ENCODE measurements at places on chromosomes 11 and 22.

- DNase-seq = no peak
These were observed 87.5 kb downstream of the TIMP3 start for GRCh38 chr22:32888976-32889375.

GRCh38 chr11:10856689-10857458, 979 bp downstream of the ZBED5 start:
- DNase-seq = no peak

- DNase-seq = no peak
These were observed 57.6 kb upstream of the RTL6 start for GRCh38 chr22:44555597-44555996.

DNA sequence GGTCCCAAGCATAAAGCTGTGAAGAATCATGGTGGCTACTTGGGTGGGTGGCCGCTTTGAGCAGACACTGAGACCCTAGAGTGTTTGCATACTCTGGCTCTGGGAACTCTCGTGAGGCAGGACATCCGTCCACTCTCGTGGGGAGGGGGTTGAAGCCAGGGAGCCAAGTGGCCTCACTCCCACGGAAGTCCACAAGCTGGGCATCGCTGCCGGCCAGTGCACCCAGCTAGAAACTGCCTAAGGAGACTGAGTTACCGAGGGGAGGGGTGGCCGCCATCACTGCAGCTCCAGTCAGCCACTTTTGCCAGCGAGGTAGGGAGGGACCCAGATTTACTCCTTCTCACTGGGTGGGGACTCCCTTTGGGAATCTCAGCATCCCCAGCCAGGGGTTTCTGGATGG, 20.5 kb downstream of the MRGPRX2 start:
- no peak for DNase-seq

GRCh38 chr22:39028281-39028680, 7.4 kb downstream of the APOBEC3D start:
- DNase-seq = no peak

GRCh38 chr11:64084146-64084950, 48.6 kb downstream of the FLRT1 start:
- no peak for DNase-seq

GRCh38 chr11:128198216-128198772, 389.1 kb downstream of the ETS1 start:
- DNase-seq = no peak

- no peak for DNase-seq
These were observed 25.5 kb downstream of the KCNJ1 start for GRCh38 chr11:128841461-128842072.

- DNase-seq = no peak
These were observed 18.0 kb upstream of the CHST1 start for GRCh38 chr11:45683271-45684058.

DNA sequence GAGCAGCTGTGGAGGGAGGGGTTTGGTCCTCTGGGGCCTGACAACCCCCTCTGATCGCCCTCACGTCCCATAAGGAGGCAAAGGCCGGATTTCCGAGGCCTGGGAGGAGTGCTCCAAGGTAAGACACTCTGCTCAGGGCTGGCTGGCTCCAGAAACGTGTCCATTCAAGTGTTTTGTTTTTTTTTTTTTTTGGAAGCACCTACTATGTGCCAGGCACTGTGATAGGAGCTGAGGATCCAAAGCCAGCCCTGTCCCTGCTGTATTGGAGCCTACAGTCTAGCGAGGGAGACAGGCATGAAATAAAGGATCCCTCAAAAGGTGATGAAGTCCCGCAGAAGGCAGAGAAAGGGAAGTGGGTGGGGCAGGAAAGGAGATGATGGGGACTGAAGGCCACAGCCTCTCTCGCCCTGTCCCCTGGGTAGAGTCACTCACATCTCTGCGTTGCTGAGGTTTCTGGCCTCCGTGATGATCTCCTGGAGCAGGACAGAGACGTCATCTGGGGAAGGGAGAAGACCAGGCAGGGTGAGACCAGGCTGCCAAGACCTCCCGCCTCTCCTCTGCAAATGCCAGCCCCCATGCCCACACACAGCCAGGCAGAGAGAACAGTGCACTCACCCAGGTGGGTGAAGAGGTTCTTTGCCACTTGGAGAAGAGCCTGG, 89.2 kb downstream of the PDE2A start:
- no peak for DNase-seq

DNA sequence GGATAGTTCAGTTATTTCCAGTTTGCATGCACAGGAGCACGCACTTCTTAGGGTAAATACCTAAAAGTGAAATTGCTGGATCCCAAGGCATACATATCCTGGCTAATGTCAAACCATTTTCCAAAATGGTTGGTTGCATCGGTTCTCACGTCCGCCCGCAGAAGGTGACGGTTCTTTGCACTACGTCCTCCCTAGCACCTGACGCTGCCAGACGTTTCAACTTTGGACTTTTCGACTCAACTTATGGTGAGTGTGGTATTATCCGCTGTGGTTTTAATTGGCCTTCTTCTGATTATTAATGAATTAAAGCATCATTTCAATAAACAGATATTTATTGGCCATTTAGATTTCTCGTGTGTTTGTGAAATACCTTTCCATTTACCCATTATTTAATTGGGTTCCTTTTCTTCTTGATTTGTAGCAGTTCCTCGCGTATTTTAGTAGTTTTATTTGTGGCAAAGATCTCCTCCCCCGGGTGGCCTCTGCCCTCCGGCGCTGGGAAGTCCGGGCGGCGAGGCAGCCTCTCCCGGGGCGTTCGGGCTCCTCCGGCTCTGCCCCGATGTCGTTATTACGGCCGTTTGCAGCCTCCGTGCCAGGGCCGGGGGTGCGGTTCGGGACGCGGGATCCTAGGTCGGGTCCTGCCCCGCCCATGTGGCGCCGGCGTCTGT, at the start of gene JHY:
Gene JHY (plus strand): TSS at position 571 of the 668 bp plus-strand sequence. CDS start 3,091 bp downstream, outside the sequence.
- no peak for DNase-seq

GRCh38 chr11:67287355-67288197, 1.5 kb upstream of the ANKRD13D start:
- DNase-seq = no peak

GRCh38 chr11:122711362-122711761, 55.8 kb downstream of the UBASH3B start:
- DNase-seq = no peak

DNA sequence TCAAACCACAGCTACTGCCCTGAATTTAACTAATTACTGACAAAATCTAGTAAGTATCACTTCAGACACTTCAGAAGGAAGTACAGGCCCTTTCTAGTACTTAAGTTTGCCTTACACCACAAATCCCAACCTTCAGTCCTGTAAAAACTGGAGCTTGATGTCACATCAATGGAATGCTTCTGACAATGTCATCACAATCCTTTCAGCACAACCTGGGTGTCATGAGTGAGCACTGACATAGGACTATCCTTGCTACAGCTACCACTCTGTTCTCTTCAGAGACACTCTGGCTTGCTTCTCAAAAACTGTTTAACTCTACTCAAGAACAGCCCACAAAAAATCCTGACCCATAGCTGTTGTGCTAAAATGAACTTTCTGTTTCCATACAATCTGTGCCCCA, 108.2 kb downstream of the RRM1 start:
- no peak for DNase-seq

- no peak for DNase-seq
These were observed 21.4 kb upstream of the POLD3 start for GRCh38 chr11:74571062-74571399.

DNA sequence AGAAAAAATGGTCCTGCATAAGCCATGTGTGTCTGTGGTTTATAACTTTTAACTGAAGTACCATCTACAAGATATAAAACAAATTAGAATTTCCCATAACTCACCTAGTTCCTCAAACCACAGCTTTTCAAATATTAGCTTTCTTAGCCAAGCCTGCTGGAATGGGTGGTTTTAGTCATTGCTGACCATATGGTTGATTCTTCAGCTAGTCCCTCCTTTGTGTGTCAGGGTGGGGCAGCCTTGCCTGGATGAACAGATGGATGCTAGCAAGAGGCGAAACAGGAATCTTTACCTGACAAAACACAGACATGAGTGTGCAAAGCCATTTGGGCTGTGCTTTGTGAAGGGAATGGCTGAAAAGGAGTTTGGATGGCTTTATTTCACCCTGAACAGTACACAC, 6.9 kb upstream of the B3GNT6 start:
- DNase-seq = no peak

DNA sequence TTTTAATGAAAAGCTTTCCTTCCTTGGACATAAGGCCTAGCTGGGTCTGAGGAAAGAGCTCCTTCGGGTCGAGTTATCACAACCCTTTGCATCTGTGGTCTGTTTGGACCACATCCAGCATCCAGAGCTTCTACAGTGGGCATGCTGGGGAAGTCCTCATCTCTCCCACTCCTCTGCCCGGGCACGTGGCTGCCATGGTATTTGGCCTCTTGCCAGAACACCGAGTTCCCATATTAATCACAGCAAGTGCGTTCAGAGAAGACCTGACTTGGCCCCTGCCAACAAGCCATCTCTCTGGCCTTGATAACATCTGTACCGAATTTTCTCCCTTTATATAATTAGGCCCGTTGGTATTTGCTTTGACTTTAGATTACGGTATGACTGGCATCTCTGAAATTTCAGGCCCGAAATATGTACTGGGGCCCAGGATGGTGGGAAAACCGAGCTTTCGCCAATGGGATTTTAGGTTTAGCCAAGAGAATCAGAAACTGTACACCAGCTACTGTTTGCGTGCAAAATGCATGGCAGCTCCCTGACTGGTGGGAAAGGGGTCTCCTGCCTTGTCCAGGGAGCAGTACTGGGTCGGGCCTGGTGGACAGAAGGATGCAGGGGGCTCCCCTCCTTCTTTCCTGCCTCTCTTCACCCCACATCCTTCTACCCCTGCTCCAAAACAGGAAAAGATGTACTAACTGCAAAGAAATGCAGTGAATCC, 90.0 kb downstream of the MICAL2 start:
- DNase-seq = no peak

DNA sequence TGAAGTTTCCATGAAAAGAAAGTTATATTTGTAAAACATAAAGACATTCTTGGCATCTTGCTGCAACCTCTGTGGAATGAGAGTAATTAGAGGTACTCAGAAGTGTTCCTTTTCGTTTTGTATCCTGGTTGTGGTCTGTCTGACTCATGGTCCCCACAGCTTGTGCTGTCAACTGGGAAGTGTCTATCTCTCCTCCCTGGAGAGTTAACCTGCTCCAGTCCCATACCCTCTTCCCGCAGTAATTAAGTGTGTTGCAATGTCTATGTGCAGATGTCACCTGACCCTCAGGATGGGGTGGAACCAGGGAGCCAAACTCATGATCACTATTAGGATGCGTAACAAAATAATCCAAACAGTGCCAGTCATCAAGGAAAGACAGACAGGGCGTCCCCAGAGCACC, 23.0 kb upstream of the ZDHHC13 start:
- DNase-seq = no peak

DNA sequence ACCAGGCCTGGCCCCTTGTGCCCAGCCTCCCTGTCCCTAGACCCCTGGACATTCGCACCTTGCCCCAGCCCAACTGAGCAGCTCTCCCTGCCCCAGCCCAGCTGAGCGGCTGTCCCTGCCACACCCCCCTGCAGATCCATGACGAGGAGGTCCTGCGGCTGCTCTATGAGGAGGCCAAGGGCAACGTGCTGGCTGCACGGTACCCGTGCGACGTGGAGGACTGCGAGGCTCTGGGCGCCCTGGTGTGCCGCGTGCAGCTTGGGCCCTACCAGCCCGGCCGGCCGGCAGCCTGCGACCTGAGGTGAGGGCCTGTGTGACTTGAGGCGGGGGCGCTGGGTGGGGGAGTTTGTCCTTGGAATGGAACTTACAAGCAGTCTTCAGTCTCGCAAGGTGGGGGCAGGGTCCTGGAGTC, 7.7 kb downstream of the FRMD8 start:
- no peak for DNase-seq

GRCh38 chr22:26529345-26529744, 17.1 kb upstream of the TFIP11 start:
- DNase-seq = no peak

DNA sequence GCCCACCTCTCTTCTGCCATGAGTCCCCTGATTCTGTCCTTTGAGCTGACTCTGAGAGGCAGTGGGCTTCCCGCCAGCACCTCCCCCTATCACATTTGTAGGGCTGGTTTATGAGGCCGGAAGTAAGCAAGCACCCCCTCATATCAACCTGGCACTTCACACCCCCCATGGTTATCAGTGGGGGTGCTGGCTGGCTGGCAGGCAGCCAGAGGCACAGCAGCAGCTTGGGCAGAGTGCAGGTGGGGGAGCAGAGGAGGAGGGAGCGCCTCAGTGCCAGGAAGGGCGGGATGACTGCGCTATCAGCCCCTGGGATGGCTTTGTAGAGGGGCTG, 22.9 kb upstream of the CHRM4 start:
- no peak for DNase-seq

- no peak for DNase-seq
These were observed 7.4 kb downstream of the MSANTD4 start for GRCh38 chr11:106014620-106015019.

DNA sequence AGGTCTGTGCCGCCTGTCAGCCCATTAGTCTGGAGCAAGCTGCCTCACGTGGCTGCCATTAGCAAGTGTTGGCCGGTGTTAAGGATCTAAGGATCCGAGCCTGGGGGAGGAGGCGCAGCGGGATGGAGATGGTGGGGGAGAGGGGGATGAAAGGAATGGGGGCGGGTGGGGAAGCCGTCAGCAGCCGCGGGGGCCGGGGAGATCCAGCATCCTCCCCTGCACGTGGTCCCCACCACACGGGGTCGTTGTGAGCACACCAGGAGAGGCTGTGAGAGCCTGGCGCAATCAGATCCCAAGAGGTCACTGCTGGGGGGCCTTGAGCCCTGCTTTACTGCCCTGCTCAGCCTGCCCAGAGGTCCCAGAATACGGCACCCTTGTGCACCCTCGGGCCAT, 7.3 kb downstream of the CABP7 start:
- DNase-seq = no peak

- DNase-seq = no peak
These were observed 400.4 kb downstream of the NXPE2 start for GRCh38 chr11:115078461-115079438.

GRCh38 chr11:70326365-70326811, 55.9 kb downstream of the PPFIA1 start:
- no peak for DNase-seq

DNA sequence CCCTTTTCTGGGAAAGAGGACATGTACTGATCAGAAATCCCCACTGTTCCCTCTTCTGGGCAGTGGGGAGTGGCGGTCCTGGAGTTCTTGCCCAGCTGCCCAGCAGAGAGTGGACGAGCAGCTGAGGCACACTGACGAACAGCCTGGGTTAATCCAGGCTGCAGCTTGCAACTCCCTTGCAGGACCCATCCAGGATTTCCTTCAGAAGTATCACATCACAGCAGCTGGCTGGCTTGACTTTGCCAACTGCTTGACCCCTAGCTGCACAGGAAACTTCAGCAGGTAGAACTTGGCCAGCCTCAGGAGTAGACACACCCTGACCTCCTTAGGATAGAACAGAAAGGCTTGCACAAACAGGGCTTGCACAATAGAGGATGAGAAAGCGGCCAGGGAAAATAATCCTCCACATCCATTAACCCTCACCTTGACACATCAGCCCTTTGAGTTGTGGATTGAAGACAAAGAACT, 27.9 kb upstream of the FZD4 start:
- DNase-seq = no peak

DNA sequence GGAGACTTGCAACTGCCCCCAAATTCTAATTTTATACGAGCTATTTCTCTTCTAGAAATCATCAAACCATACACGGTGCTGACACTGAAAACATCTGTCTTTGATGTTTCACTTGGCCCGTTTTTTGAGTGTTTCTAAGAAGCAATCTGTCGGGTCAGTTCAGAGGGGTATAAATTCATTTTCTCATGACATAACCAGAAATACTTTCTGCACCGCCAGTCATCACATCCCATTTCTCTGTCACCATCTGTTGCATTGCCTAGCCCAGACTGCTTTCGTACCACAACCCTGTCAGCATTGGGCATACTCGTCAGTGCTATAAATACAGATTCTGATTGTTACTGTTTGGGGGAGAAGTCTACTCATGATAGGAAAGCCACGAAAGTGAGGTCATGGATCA, 63.1 kb upstream of the CCDC90B start:
- no peak for DNase-seq

- no peak for DNase-seq
These were observed 63.1 kb downstream of the MTNR1B start for GRCh38 chr11:93032580-93032979.
